H9 (cell line): ENCODE measurements at places on chromosomes 3 and 15. TPM values are rescaled to one million over a fixed set of nuclear protein-coding genes. Genes with fewer than 3 reads are reported as not detected.

The SPINK8 gene
- total RNA-seq, result not detected in 2 replicates

GRCh38 chr15:41499109-41499851 lies 5.6 kb downstream of the ITPKA start:
- peaks cover 4% of the 10 kb centered on the region; the same call in 1 of the 3 replicates for H3K36me3 ChIP-seq
- no peak for DNase-seq
- no peak overlapping the region for H3K27ac ChIP-seq
- peaks cover 93% of the 10 kb centered on the region for H3K27me3 ChIP-seq

DNA sequence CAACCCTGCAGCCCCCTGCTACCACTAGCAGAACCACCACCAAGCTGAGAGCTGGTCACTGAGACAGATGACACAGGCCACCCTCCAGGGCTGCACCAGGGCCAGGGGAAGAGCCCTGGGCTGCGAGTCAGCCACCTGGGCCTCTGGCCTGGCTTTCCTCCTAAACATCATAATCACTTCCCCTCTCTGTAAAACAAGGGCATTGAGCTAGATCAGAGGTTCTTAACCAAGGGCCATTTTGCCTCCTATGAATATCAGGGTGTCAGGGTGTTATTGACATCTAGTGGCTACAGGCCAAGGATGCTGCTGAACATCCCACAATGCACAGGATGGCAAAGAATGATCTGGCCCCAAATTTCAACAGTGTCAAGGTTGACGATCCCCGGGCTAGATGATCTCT lies 25.2 kb downstream of the TLE3 start:
- no peak overlapping the region for H3K4me3 ChIP-seq
- peaks cover 81% of the 10 kb centered on the region for H3K36me3 ChIP-seq
- no peaks in the 10 kb centered on the region for H3K27me3 ChIP-seq

GRCh38 chr3:124951511-124952281 lies 17.1 kb upstream of the MUC13 start:
- no peaks in the 10 kb centered on the region for H3K36me3 ChIP-seq
- no peak overlapping the region for H3K27ac ChIP-seq
- H3K27me3 ChIP-seq, result no peaks in the 10 kb centered on the region
- no peak for DNase-seq
- H3K4me3 ChIP-seq, result no peak overlapping the region

The ALDH1A2 gene
- 0.31 and 0.72 TPM in 2 replicates for total RNA-seq

- H3K27me3 ChIP-seq, result no peaks in the 10 kb centered on the region
- DNase-seq, result no peak
- peaks cover 11% of the 10 kb centered on the region; the same call in 1 of the 2 replicates for H3K4me1 ChIP-seq
- no peak overlapping the region for H3K27ac ChIP-seq
- H3K4me3 ChIP-seq, result no peak overlapping the region
These were observed 30.6 kb upstream of the LPP start for GRCh38 chr3:188123170-188123905.

DNA sequence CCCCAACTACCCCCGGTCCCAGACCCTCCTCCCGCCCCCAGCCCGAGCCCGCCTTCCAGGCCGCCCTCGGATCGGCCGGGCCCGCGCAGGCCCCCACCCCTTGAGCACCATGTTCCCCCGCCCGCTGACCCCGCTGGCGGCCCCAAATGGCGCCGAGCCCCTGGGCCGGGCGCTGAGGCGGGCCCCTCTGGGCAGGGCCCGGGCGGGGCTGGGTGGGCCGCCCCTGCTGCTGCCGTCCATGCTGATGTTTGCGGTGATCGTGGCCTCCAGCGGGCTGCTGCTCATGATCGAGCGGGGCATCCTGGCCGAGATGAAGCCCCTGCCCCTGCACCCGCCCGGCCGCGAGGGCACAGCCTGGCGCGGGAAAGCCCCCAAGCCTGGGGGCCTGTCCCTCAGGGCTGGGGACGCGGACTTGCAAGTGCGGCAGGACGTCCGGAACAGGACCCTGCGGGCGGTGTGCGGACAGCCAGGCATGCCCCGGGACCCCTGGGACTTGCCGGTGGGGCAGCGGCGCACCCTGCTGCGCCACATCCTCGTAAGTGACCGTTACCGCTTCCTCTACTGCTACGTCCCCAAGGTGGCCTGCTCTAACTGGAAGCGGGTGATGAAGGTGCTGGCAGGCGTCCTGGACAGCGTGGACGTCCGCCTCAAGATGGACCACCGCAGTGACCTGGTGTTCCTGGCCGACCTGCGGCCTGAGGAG lies 472 bp downstream of the CHST14 start:
- no peak overlapping the region for H3K27ac ChIP-seq
- H3K27me3 ChIP-seq, result no peaks in the 10 kb centered on the region
- DNase-seq, result peak; percentile 45
- H3K4me3 ChIP-seq, result peak overlapping the region; percentile 83
- H3K36me3 ChIP-seq, result peaks cover 15% of the 10 kb centered on the region

DNA sequence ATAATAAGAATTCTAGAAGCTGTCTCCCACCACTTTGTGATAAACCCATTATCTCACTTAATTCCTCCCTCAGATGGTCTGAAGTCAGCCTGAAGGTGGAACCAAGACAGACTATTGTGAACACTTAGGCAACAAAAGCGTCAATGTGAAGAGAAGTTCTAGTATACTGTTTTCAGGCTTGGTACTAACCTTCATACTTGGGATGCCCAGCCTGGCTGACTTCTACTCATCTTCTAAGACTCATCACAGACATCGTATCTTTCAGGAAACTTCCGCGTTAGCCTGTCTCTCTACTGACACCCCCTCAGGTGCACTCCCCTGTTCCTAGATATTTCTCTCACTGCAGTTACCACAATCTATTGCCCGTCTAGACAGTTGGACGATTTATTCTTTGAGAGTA lies 201.2 kb downstream of the SATB1 start:
- H3K36me3 ChIP-seq, result no peaks in the 10 kb centered on the region
- H3K4me3 ChIP-seq, result no peak overlapping the region
- no peak for DNase-seq
- no peaks in the 10 kb centered on the region for H3K27me3 ChIP-seq
- H3K4me1 ChIP-seq, result no peaks in the 10 kb centered on the region

DNA sequence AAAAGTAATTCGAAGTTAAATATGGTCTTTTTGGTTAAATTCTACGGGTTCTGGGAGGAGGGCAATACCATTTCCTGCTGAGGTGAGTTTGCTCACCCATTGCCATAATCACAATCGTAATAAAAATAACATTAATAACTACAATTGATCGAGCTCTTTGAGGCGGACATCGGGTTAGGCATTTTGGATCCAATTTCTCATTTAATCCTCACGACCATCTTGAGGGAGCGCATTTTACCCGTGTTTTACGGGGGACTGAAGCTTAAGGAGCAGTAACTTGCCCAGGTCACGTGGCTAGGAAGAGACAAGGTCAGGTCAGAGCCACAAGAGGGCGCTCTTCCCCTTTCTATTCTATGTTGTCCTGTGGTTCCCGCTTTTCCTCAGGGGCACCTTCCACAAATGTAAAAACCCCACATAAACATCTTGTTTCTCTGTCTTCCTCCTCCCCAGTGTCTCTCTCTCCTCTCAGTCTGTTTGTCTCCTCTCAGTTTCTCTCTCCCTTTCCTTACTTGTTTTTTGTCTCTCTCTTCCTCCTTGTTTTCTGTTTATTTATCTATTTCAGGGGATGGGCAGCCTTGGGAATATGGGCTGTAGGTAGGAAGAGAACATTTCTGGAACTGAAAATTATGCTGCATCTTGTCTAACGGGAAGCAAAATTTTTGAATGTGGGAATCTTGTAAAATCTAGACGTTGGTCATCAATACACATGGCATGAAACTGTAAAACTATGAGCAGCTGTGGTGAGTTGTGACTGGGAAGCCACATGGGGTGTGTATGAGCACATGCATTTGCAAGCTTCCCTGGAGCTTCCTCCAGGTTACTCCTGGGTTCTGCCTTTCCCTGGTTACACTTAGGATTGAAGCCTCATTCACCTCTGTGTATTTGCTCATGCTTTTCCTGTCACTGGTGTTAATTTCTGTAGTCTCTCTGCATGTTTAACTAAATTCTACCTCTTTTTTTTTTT lies 71.0 kb downstream of the SQOR start:
- H3K4me1 ChIP-seq, result no peaks in the 10 kb centered on the region
- H3K27ac ChIP-seq, result no peak overlapping the region
- no peaks in the 10 kb centered on the region for H3K36me3 ChIP-seq
- no peaks in the 10 kb centered on the region for H3K27me3 ChIP-seq

- no peaks in the 10 kb centered on the region for H3K36me3 ChIP-seq
- DNase-seq, result no peak
- H3K4me3 ChIP-seq, result no peak overlapping the region
These were observed 24.6 kb upstream of the SRP14 start for GRCh38 chr15:40063563-40064011.
